ENCODE measurements at places on chromosomes 2 and 18. TPM values are rescaled to one million over a fixed set of nuclear protein-coding genes. Genes with fewer than 3 reads are reported as not detected.

PROKR1 gene
- polyA plus RNA-seq, result 0.06 TPM

UCN gene
- polyA plus RNA-seq, result 4.1 TPM

PTPRN gene
- not detected for polyA plus RNA-seq

CREG2 gene
- polyA plus RNA-seq, result not detected

CPO gene
- 0.07 TPM for polyA plus RNA-seq

ABCA12 gene
- not detected for polyA plus RNA-seq

NEU4 gene
- polyA plus RNA-seq, result 1.0 TPM

SSB gene
- polyA plus RNA-seq, result 44.3 TPM

FEV gene
- not detected for polyA plus RNA-seq

IL18RAP gene
- 0.44 TPM for polyA plus RNA-seq

SPHKAP gene
- 4.7 TPM for polyA plus RNA-seq

CD226 gene
- polyA plus RNA-seq, result 0.22 TPM

CCT4 gene
- 27.0 TPM for polyA plus RNA-seq

HOXD11 gene
- not detected for polyA plus RNA-seq

SLC5A7 gene
- 0.04 TPM for polyA plus RNA-seq

KCNJ3 gene
- 0.01 TPM for polyA plus RNA-seq

IL36A gene
- polyA plus RNA-seq, result not detected

SYT4 gene
- not detected for polyA plus RNA-seq

DQX1 gene
- polyA plus RNA-seq, result not detected

CD8A gene
- polyA plus RNA-seq, result 0.35 TPM

DLGAP1 gene
- 0.07 TPM for polyA plus RNA-seq
